T-helper 22 cell (primary cell): ENCODE measurements at places on chromosomes 2 and 18.

- no peak for DNase-seq
Observed at GRCh38 chr18:50662177-50662576, 102.3 kb downstream of the MAPK4 start.

GRCh38 chr2:201931951-201932350 lies 101.7 kb upstream of the FZD7 start:
- DNase-seq, result no peak

DNA sequence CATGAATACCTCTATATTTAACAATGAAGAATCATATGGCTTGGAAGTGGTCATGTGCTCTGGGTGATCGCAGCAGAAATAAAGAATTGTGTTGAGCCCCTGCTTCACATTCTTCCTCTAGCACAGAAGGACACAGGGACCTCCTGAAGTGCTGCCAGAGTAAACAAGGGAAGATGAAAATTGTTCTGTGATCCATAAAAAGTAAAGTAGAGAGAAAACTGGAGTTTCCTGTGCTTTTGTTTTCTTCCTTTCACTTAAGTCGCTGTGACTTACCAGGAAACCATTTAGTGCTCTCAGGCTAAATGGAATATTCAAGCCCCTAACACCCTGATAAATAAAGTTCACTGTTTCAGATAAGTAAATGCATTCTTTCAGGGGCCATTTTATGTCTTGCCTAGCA lies 1173.6 kb upstream of the CHAC2 start:
- DNase-seq, result no peak

GRCh38 chr18:44687421-44687820 lies 6.7 kb downstream of the SETBP1 start:
- DNase-seq, result no peak

GRCh38 chr2:61371027-61371426 lies 99.9 kb downstream of the USP34 start:
- DNase-seq, result no peak

- DNase-seq, result no peak
Observed at GRCh38 chr18:498931-499775, 1.3 kb downstream of the COLEC12 start.

DNA sequence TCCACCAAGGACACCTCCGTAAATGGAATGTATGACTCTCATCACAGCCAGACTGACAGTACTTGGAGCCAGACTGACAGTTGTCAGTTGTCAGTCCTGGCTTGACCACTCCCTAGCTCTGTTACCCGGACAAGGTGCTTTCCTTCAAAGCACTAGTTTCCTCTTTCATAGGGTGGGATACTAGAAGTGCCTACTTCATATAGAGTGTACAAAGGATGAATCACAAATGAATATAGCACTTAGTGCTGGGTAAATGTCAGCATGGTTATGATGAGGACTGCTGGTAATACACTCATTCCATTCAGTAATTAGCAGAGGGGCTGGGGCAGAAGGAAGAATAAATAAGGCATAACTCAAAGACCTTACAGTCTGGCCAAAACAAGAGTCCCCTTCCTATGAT lies 91.4 kb downstream of the ARL4C start:
- no peak for DNase-seq

GRCh38 chr18:51361130-51361860 lies 163.8 kb upstream of the MEX3C start:
- DNase-seq, result no peak

DNA sequence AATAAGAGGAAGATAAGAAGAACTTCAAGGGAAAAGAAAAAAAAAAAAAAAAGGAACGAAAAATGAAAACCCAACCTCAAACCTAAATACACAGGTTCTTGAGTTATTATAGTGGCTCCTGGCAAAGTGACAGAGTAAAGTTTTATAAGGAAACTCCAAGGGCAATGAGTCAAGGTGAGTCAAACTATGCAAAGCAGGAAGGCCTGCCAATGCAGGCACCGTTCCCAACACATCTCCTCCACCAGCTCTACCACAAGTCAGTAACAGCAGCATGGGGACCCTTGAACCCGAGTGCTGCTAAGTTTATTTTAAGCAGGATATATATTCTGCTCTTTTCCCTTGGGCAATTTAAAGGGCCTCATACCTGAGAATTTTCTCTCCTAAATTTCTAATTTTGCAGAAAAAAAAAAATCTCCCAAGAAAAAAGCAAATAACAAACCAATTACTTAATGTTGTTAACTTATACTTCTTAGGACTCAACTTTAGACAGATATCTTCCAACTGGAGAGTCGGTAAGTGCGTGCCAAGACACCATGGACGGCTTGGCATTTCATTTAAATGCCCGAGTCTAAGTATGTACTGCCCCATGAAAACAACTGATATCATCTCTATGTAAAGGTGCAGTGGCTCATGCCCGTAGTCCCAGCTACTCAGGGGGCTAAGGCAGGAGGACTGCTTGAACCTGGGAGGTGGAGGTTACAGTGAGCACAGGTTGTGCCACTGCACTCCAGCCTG lies 75.7 kb upstream of the TFCP2L1 start:
- no peak for DNase-seq

- no peak for DNase-seq
Observed at GRCh38 chr18:34913837-34914661, 127.2 kb upstream of the MAPRE2 start.

- DNase-seq, result peak; percentile 81
Observed at GRCh38 chr2:234292205-234292961, 204.5 kb downstream of the ARL4C start.

DNA sequence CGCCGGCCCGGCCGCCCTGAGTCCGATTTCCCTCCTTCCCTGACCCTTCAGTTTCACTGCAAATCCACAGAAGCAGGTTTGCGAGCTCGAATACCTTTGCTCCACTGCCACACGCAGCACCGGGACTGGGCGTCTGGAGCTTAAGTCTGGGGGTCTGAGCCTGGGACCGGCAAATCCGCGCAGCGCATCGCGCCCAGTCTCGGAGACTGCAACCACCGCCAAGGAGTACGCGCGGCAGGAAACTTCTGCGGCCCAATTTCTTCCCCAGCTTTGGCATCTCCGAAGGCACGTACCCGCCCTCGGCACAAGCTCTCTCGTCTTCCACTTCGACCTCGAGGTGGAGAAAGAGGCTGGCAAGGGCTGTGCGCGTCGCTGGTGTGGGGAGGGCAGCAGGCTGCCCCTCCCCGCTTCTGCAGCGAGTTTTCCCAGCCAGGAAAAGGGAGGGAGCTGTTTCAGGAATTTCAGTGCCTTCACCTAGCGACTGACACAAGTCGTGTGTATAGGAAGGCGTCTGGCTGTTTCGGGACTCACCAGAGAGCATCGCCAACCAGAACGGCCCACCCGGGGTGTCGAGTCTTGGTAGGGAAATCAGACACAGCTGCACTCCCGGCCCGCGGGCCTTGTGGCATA lies 4.6 kb downstream of the SIX2 start:
- no peak for DNase-seq

DNA sequence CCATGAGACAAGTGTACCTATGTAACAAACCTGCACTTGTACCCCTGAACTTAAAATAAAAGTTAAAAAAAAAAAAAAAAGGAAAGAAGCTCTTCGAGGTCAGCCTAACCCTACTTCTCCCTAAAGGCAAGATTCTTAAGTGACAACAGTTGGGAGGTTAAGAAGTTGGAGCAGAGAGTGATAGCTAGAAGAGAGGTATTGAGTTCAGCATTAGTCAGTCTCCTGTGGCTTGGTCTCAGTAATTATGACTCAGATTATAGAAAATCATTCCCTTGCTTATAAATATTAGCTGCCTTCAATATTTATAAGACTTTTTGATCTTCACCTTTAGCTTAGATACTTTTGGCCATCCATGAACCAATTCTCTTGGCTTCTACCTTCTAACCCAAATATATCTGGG lies 926.8 kb upstream of the SLC39A10 start:
- no peak for DNase-seq

DNA sequence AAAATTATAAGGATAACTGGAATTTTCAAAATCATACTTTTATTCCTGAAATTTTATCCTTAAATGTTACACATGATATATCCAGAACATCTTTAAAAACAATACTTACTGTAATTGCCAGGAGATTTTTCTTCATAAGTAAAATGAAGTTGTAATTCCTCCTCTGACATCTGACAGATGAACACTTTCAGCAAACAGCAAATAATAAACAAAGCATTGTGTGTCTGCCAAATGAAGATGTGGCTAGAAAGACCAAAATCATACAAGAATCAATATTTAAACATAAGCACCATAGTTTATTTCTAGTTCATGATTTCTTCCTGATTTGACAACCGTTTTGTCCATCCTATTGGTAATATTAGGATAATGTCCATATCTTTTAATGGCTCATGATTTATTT lies 82.0 kb downstream of the DYM start:
- DNase-seq, result no peak

DNA sequence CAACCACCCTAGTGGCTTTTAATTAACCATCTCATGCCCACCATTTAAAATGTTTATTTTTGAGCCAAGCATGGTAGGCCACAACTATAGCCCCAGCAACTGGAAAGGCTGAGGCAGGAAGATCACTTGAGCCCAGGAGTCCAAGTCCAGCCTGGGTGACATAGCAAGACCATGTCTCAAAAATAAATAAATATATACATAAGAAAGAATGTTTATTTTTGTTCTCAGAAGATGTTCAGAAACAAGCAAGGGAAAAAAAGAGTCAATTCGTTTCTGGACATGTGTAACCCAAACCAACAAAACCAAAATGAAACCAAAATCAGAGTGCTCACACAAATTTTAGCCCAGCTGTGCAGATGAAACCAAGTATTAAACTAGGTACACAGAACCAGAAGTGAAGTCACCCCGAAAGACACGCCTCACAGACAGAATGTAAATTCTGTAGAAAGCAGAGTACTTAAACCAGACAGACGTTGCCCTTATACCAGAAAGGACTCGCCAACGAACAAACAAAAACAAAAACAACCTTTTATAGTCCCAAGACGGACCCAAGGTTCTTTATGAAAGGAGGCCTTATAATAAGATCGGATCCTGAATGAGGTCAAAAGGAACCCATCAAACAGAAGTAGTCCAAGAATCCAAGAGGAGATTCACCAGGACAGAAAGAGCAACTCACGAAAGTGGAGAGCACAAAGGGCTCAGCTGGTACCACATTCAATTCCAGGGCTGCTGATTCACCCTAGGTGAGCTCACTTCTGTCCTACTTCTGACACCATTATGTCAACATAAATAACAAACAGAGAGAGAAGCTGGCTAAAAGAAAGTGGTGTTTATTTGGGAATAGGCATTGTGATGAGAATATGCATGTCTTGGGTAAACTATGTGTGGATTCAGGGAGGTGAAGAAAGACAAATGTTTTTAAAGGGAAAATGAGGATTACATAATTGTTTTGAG lies 31.8 kb upstream of the MTCL1 start:
- no peak for DNase-seq

- DNase-seq, result no peak
Observed at GRCh38 chr2:12196495-12196894, 450.1 kb downstream of the LPIN1 start.

- no peak for DNase-seq
Observed at GRCh38 chr2:120941571-120942120, 206.0 kb downstream of the GLI2 start.

DNA sequence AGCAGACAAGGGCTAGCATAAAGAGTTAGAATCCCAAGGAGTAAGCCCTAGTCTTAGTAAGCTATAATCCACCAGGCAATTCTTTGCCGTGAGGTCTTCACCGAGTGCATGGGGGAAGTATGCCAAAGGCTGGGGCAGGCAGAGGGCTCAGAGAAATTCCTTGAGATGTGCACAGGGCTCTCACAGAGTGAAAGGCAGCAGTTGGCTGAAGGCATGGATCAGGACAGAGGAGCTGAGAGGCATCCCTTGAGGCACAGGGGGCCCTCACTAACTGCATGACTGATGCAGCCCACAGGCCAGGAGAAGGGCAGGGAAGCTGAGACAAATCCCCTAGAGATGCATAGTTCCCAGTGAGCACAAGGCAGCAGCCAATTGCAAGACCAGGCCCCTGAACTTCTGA lies 34.1 kb downstream of the PTH2R start:
- no peak for DNase-seq

DNA sequence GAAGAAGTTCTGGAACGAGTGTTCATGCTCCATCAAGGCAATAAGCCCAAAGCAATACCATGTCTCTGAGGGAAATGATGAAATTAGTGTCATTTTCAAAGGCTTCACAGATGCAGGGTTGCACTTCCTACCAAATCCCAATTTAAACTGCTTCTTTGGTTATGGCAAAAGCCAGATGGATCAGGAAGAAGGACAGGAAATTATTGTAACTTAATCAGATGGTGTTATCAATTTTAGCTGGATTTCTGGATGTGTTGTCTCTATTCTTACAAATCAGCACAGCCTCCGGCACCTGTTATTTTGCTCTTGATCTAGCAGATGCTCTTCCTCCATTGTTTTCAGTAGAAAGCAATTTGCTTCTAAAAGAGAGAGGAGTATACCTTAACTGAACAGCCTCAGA lies 693.4 kb downstream of the SOCS6 start:
- no peak for DNase-seq

- DNase-seq, result no peak
Observed at GRCh38 chr2:134774786-134775641, 56.2 kb upstream of the TMEM163 start.

DNA sequence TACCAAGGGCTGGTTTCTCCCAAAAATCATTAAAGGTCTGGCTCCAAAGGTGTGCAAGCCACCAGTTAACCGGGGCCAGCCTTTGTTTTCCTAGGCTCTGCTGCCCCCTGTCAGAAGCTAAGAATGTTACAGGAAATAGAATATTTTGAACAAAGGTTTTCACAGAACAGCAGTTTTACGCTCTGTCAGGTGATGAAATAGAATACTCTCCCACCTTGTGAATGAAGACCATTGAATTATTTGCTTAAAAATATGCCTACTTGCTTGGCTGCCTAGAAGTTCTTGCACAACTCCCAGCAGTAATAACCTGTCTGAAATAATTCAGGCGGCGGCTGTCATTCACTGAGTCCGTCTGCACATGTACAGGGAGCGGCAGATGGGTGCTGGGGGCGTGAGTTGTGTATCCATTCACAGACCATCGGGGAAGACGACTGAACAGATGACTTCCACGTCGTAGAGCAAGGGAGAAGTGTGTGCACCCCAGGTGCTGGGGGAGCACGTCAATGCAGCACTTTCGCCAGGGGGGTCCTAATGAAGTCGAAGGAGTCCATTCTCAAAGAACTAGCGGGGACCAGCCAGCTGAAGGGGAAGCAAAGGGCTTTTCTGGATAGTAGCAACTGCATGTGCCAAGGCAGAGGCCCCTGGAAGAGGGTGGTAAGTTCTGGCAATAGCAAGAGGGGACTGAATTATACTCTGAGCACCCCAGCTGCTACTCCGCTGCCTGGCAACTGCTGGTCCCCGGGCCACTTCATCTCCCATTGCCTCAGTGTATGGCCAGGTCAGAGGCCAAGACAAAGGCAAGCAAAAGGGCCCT lies 56.1 kb downstream of the SF3B1 start:
- DNase-seq, result peak; percentile 17

- DNase-seq, result peak; percentile 55
Observed at GRCh38 chr2:189580658-189581353, at the start of gene SLC40A1. Gene SLC40A1, minus strand, starts transcription at chr2:189580786. Its CDS starts 326 bp downstream, at chr2:189580460.

GRCh38 chr2:56132138-56132537 lies 51.7 kb upstream of the CCDC85A start:
- no peak for DNase-seq
